Inflammatory macrophage treated with lipopolysaccharide for 1 hour (primary cell): ENCODE measurements at places on chromosomes 16 and 17.
A peak's percentile ranks its signal among the peaks of the same experiment; 100 is the strongest.

GRCh38 chr16:28556914-28557320, 3.2 kb downstream of the SGF29 start:
- DNase-seq: peak; percentile 55

- DNase-seq: no peak
Observed at GRCh38 chr16:69938981-69939820, 11.9 kb upstream of the CLEC18A start.

GRCh38 chr16:74107795-74108610, 188.6 kb upstream of the PSMD7 start:
- DNase-seq: peak; percentile 53

DNA sequence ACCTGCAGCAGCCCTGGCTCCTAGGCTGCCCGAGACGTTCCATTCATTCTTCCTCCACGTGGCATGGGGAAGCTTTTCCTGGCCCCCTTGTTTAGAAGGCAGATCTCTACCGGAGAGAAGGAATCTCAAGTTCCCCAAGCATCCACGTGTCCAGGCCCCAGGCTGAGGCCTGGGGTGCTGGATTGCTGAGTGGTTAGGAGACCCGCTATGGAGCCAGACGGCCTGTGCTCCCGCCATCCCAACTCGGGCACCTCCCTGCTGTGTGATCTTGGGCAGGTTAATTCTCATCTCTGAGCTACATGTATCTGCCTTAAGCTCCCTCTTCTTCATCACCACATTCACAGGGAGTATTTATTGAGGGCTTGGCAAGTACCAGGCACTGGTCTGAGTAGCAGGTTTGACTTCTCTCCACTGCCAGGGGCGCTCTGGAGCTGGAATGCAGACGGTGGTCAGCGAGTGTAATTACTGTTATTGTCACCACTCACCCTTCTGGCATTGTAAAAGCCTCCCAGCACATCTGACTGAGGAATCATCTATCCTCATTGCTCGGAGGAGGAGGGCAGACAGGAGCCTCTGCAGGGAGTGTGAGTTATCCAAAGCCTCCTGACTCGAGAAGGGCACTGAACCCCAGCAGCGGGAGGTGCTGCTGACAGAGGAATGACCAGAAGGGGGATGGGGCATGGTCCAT, 1.1 kb upstream of the ADGRG1 start:
- DNase-seq: no peak

GRCh38 chr17:10392880-10393279, 20.1 kb upstream of the MYH13 start:
- no peak for DNase-seq

GRCh38 chr16:78577630-78578029, 478.2 kb downstream of the WWOX start:
- DNase-seq: no peak

DNA sequence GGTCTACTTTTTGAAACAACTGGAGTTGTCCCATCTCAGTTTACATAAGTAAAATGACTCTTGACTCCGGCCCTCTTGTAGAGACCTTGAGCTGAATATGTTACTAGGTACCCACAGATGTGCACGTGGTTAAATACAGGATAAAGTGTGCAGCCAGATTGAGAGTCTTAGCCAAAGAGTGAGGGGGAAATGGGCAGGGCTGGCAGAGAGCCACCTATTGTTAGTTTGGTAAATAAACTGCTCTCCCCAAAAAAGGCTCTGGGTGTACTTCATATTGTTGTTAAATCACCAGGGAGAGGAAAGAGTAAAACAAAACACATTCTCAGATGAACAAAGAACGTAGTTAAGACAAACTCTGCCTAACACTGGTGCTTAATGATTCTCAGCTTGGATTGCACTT, 20.3 kb downstream of the G6PC1 start:
- DNase-seq: no peak

DNA sequence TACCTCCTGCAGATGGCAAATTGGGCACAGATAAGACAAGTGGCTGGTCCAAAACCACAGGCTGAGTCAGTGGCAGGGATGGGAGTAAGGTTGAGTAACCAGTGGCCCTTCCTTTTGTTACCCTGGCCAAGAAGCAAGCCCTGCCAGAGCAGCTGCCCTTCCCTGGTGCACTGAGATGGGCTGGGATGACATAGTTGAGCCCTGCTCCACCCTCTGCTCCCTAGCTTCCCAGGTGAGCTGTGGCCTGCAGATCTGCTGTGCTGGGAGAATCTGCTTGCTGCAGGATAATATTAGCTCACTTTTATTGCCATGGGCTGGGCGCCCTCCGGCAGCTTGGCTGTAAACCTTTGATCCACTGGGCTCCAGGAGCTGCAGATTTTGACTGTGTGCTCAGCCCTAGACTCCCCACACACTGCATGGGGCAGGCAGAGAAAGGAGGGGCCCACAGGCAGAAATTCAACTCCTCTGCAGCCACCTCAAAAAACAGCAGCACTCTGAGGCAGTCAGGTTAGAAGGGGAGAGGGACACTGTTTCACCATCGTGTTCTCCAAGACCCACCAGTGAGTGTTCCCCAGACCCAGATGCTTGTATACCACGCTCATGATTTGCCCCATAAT, 101.8 kb downstream of the CBLN1 start:
- DNase-seq: no peak

DNA sequence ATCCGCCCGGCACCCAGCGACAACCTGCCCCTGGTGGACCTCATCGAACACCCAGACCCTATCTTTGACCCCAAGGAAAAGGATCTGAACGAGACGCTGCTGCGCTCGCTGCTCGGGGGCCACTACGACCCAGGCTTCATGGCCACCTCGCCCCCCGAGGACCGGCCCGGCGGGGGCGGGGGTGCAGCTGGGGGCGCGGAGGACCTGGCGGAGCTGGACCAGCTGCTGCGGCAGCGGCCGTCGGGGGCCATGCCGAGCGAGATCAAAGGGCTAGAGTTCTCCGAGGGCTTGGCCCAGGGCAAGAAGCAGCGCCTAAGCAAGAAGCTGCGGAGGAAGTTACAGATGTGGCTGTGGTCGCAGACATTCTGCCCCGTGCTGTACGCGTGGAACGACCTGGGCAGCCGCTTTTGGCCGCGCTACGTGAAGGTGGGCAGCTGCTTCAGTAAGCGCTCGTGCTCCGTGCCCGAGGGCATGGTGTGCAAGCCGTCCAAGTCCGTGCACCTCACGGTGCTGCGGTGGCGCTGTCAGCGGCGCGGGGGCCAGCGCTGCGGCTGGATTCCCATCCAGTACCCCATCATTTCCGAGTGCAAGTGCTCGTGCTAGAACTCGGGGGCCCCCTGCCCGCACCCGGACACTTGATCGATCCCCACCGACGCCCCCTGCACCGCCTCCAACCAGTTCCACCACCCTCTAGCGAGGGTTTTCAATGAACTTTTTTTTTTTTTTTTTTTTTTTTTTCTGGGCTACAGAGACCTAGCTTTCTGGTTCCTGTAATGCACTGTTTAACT, 1.0 kb downstream of the NOG start:
- DNase-seq: no peak

DNA sequence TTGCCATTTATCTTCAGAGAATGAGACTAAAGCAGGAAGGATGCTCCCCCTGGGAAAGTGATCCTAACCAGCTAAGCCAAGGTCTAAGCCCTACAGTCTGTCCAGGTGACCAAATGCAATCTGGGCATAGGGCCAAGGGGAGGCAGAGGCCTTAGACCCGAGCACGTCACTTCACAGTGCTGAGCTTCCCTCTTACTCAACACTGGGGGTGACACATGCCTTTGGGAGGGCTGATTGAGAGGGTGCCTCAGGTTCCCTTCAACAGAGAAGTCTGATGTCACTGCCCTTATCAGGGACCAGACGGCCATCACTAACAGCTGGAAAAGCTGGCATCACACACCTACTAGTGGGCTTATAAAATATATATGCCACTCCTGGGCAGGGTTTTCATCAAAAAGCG, 4.0 kb downstream of the CIAO2B start:
- DNase-seq: peak; percentile 25

DNA sequence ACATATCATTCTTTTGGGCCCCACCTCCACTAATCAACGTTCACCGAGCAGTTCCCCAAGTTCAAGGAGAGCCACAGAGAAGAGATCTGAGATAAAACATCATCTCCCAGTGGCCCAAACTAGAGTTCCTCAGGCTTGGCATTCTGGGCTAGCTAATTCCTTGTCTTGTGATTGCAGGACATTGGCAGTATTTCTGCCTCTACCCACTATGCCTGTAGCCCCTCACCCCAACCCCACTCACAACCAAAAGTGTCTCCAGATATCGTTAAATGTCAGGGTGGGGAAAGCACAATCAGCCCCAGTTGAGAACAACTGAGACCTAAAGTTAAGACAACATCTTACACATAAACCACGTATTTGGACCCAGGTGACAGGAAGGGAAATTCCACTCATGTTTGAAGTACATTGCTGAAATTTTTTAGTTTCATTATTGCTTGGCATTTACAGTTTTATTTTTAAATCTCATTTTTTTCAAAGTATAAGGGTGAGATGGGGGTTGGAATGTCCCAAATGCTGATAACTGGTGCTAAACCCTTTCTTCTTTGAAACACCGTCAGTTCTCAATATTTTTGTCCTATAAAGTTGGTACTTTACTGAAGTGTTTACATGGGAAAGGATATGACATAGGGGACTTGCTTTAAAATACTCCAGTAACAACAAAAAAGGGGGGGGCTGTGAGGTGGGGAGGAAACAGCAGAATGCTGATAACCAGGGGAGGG, 13.6 kb downstream of the ZC3H7A start:
- peak; percentile 56 for DNase-seq

- DNase-seq: no peak
Observed at GRCh38 chr16:90019543-90020259, 445 bp upstream of the DBNDD1 start.

DNA sequence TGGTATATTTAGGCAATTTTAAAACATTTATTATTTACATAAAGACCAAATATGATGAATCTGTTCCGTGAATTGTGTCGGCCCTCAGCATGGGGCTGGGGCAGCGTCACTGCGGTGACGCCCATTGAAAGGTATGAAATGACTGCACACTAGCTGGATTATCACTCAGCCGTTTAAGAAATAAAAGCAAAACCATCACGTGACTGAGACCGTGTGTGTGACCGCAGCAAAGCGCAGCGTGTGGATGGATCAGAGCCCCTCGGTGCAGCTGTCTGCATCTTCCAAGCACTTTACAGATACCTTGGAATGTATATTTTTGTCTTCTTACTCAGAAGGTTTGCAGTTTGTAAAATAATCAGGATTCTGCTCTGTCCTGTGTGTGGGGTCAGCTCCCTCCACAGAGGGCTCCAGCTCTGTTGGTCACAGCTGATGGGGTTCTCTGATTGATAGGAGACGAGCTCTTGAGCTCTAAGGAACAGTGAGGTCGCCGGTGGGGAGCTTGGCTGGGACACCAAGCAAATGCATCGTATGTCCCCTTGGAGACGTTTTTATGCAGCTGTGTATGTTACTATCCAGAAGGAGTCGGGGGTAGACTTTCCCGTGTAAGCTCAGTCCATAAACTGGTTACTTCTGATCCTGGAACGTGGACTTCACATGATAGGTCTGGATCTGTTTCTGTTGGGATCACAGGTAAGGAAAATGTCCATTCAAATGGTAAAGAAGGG, 45.1 kb downstream of the WDR45B start:
- DNase-seq: no peak

DNA sequence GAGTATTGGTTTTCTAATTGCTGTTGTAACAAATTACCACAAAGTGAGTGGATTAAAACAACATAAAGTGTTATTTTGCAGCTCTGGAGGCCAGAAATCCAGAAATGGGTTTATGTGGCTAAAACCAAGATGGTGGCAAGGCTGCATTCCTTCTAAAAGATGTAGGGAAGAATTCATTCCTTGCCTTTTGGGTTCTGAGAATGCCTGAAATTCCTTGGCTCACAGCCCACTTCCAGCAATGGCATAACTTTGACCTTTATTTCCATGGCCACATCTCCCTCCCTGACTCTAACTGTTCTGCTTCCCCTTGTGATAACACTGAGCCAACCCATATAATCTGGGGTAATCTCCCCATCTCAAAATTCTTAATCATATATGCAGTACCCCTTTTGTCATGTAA, 269.6 kb upstream of the RPL38 start:
- no peak for DNase-seq

DNA sequence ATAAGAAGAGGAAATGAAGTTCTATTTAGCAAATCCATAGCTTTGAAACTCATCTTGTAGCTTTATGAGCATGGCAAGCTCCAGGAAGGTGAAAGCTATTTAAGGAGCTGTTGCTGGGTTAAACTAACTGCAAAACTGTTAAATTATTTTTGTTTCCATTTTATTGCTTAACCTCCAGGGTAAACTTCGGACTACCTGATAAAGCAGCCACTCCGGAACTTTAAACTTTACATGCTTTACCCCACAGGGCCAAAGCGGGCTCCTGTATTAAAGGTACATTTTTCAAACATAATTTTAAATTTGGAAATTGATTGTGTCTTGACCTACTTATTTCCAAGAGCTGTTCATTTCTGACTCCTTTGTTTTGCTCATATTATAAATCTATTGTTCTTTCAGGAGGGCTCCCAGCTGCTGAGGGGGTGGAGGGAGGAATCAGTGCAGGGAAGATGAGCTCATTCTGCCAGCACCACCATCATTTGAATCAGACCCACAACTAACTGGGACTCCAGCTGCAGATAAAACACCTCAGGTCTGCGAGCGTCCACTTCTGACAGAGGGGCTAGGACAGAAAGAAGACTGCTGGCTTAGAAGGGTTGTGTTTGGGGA, 157.9 kb downstream of the IRX3 start:
- DNase-seq: no peak

GRCh38 chr17:3802461-3803307, 1.7 kb upstream of the ITGAE start:
- DNase-seq: peak; percentile 63

GRCh38 chr17:45584092-45585036, 93.8 kb upstream of the PLEKHM1 start:
- peak; percentile 54 for DNase-seq

DNA sequence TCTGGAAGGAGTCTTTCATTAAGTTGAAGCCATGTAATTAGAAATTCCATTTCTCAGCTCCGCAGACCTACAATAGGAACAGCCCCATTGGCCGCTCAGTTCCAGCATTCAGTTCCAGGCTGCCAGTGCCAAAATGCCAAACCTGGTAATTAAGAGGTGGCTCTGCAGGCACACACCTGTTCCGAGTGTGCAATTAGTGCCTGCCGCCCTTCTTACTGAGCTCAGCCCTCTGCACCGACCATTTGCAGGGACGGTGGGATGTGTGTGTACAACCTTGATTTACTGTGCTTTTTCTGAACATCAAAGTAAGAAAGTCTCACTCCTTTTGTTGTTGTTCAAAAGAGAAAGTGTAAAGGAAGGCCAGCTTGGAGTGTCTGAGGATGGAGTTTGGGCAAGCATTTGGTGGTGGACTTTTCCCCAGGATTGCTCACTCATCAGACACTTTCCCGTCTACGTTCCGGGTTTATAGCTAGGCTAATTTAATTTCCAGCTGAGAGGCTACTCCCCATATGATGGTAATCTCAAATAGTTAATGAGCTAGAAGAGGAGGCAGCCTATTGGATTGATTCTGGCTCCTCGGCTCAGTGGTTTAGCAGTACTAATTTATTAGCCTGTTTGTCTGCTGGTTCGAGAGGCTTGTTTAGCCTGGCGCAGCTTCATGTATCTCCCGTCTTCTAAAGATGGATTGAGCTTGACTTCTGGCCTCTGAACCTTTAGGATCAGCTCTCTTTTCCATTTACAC, 20.0 kb downstream of the HS3ST3B1 start:
- no peak for DNase-seq

- no peak for DNase-seq
Observed at GRCh38 chr16:351804-352520, 561 bp downstream of the AXIN1 start.

- DNase-seq: no peak
Observed at GRCh38 chr17:1626333-1626732, 2.3 kb downstream of the SLC43A2 start.
